T-helper 17 cell (primary cell): ENCODE measurements at places on chromosomes 1 and 21. TPM values are rescaled to one million over a fixed set of nuclear protein-coding genes. Genes with fewer than 3 reads are reported as not detected.

- DNase-seq = no peak
Measured at GRCh38 chr1:56754708-56755479, 64.3 kb downstream of the FYB2 start.

- no peak for DNase-seq
Measured at GRCh38 chr21:37159053-37159776, 86.2 kb downstream of the TTC3 start.

GRCh38 chr1:225479996-225480720 lies 52.3 kb upstream of the LBR start:
- no peak for DNase-seq

DNA sequence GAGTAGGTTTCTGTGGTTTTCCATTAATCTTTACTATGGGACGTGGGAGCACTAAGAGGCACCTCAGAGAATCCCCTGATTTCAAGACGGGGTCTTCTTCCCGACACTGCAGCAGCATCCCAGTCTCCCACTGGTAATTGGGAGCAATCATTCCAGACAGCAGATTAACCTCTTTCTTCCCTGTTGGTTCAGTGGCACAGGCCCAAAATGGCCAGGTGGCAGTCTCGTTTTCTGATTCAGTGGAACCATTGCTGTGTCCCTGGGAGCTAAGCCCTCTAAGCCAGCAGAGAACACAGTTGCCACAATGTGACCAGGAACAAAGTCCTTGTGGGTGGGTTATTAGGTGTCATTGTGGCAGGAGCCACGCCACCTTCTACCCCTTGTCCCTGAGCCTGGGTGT lies 342.1 kb downstream of the MATN1 start:
- DNase-seq = no peak

GRCh38 chr1:206143537-206144172 lies 26.5 kb upstream of the AVPR1B start:
- DNase-seq = no peak

Gene ELAVL4
- not detected for total RNA-seq
